ENCODE measurements at places on chromosomes 4 and X. TPM values are rescaled to one million over a fixed set of nuclear protein-coding genes. Genes with fewer than 3 reads are reported as not detected.

EXOC1L gene
- not detected for total RNA-seq

SCRG1 gene
- total RNA-seq = not detected

NHSL2 gene
- total RNA-seq = 0.06 TPM

NLGN4X gene
- total RNA-seq = 5.6 TPM

CT47B1 gene
- total RNA-seq = not detected

GBA3 gene
- 0.04 TPM for total RNA-seq

GRCh38 chrX:9420275-9421265 lies 44.3 kb upstream of the TBL1X start:
- no peak for DNase-seq

- DNase-seq = no peak
Measured at GRCh38 chr4:89582756-89583505, 254.0 kb downstream of the SNCA start.

- DNase-seq = no peak
Measured at GRCh38 chrX:153671589-153672530, 1.8 kb downstream of the PNCK start.

HTRA3 gene
- total RNA-seq = 6.7 TPM

DNA sequence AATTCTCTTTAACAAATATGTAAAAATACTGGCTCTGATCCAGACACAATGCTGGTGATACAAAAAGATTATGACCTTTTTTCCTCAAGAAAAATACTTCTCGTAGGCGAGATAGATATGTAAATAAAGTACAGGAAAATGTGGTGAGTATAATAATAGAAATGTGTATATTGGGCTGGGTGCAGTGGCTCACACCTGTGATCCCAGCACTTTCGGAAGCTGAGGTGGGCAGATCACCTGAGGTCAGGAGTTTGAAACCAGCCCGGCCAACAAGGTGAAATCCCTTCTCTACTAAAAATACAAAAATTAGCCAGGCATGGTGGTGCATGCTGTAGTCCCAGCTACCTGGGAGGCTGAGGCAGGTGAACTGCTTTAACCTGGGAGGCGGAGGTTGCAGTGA lies 55.0 kb downstream of the MRPL1 start:
- no peak for DNase-seq

DNA sequence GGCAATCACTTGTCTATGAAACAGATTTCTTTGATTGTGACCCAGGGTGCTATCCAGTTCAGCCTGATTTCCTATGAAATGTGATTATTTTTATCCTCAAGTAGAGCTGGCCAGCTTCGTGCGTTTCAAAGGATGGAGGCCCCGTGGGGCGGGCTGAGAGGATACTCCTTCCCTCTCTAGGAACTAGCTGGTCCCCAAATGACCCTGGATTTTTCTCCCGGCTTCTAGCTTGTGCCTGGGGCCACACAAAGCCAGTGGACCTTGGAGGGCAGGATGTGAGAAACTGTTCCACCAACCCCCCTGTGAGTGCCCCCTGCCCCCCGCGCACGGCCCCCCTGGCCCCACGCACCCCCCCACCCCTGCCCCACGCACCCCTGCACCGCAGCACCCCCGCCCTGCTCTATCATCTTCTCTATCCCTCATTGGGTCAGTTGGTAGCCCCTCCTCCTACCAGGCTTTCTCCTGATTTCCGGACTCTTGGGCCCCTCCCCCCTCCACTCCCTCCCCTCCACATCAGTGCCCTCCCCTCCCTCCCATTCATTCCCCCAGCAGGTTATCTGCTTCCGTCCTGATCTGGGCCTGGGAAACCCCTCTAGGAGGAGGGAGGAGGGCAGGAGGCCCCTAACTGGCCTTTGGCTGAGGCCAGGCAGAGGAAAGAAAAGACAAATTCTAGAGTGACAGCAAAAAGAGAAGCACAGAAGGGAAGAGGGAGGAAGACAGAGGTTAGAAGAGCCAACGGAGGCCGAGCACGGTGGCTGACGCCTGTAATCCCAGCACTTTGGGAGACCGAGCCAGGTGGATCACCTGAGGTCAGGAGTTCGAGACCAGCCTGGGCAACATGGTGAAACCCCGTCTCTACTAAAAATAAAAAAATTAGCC lies 3.3 kb downstream of the XPNPEP2 start:
- no peak for DNase-seq

DNA sequence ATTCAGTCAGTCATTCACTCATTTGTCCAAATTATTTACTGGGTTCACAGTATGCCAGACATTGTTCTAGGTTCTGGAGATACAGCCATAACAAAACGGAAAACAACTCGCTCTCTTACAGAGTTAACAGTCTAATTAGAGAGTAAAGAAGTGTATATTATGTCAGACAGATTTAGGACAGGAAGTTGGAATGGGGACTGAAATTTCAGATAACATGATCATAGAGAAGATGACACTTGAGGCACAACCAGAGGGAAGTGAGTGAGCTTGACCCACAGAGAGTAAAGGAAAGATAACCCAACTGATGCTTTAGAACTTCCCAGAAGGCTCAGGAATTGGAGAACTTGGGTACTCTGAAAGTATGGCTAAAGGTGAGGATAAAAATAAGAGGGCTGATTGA lies 139.4 kb downstream of the ZAR1 start:
- no peak for DNase-seq

PROM1 gene
- not detected for total RNA-seq

DNA sequence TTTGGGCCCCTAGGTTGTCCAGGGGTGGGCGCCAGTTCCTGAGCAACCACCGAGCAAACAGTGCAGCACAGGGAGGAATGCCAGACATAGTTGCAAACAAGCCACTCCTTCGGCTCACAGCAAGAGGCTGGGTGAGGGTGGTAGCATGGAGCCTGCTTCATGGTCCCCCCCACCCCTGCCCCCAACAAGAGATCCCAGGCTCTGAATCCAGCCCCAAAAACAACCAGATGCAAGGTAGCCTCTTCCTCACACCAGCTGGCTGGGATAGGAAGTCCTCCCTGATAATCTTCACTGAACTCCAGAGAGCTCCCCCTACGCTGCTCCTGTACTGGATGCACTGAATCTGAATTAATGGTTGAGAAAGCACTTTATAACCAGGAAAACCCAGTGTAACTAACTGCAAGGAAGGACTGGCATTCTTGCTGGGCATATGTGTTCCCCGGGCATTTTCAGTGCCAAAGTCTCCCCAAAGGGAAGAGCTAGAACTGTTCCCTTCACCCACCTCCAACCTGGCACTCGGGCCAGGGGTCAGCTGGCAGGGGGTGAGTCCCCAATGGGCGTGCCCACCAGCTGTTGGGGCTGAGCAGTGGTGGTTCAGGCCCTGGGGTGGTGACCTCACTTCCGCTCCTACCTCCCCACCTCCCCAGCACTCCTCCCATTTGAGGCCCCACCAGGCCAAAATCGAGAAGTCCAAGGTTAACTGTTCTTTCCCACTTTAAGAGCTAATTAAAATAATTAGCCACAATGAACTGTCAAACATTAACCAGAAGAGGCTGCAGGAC lies 1.5 kb downstream of the ELF4 start:
- peak; percentile 42 for DNase-seq

GRCh38 chr4:184252136-184253071 lies 34.7 kb upstream of the ENPP6 start:
- DNase-seq = no peak

- peak; percentile 79 for DNase-seq
Measured at GRCh38 chr4:136526517-136526916, 1005.8 kb downstream of the PCDH18 start.

GRCh38 chrX:13966071-13966792 lies 63.5 kb downstream of the GEMIN8 start:
- no peak for DNase-seq

- DNase-seq = peak; percentile 44
Measured at GRCh38 chr4:34731070-34731469, 1513.2 kb downstream of the ARAP2 start.

- no peak for DNase-seq
Measured at GRCh38 chr4:23818097-23818885, 71.6 kb downstream of the PPARGC1A start.

PABPC5 gene
- 7.6 TPM for total RNA-seq

- DNase-seq = no peak
Measured at GRCh38 chrX:42739258-42739657, 38.7 kb downstream of the PPP1R2C start.

DNA sequence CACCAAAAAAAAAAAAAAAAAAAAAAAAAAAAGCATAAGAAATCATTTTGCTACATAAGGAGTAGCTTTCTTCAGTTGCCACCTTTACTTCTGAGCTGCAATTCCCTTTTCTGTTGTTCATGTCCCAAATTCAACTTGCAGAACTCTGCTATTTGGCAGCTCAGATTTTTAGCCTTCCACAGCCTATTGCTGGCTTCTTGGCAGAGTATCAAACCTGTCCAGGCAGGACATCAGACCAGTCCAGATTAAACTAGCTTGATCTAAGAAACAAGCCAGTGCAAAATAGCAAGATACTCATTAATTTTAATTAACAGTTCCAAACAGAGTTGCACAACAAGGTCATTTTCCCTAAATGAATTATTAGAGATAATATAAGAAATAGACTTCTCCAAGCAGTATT lies 123.6 kb upstream of the NR3C2 start:
- DNase-seq = no peak

- DNase-seq = no peak
Measured at GRCh38 chr4:3296651-3297050, 3.8 kb downstream of the RGS12 start.

- no peak for DNase-seq
Measured at GRCh38 chrX:15072880-15073279, 197.0 kb downstream of the ASB9 start.

GRCh38 chr4:26330946-26331345 lies 10.1 kb downstream of the RBPJ start:
- no peak for DNase-seq

- peak; percentile 6 for DNase-seq
Measured at GRCh38 chrX:113260474-113260873, 419.8 kb upstream of the AMOT start.

RBM46 gene
- not detected for total RNA-seq

GRCh38 chr4:90458576-90458975 lies 331.4 kb downstream of the CCSER1 start:
- DNase-seq = no peak

NEUROG2 gene
- not detected for total RNA-seq

MTNR1A gene
- not detected for total RNA-seq

FAT1 gene
- total RNA-seq = 71.6 TPM

DNA sequence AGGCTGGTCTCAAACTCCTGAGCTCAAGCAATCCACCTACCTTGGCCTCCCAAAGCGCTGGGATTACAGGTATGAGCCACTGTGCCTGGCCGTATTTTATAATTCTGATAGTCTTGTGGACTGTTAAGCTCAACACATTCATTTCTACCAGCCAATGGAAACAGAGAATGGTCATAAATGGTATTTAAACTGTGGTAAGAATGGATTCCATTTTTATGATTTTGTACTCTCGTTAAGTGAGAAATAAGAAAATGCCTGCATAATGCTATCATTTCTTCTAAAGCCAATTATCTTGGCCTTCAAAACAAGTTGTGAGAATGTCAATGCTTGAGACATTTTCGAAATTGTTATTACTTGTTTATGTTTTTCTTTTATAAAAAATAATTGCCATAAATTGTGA lies 321.0 kb downstream of the IL15 start:
- DNase-seq = no peak

DNA sequence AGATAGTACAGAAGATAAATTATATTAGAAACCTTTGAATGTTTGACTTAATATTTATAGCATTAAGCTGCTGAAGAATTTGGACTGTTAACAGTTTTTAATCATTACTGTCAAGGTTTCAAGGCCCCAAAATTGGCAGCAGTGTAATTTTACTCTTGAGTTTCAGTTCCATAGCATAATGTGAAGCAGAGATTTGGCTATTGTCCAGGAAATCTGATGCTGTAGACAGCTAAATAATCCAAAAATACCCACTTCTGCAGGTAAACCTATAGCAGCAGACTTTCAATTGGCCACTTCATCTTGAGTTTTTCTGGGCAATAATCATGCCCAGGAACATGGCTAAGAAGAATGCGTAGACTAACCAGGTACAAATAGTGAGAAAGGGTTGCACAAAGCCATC lies 85.0 kb downstream of the RCHY1 start:
- no peak for DNase-seq

DNA sequence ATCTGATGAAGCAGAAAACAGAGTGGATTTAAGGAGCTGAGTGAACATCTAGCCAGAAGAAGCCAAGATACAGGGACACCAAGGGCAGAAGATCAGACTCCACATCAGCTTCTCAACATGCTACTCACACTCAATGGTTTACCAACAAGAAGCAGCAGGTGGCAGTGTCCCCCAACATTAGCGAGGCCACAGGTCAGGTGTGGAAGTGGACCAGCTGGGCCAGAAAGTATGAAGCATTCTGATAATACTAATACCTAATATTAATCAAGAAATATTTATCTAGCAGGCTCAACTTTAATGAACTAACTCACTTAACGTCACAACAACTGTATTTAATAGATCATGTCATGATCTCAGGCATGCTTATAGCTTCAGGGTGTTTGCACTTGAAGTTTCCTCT lies 73.4 kb upstream of the TTC29 start:
- peak; percentile 55 for DNase-seq

SLIT2 gene
- 9.1 TPM for total RNA-seq

CXCL11 gene
- total RNA-seq = not detected

DUSP21 gene
- not detected for total RNA-seq

DNA sequence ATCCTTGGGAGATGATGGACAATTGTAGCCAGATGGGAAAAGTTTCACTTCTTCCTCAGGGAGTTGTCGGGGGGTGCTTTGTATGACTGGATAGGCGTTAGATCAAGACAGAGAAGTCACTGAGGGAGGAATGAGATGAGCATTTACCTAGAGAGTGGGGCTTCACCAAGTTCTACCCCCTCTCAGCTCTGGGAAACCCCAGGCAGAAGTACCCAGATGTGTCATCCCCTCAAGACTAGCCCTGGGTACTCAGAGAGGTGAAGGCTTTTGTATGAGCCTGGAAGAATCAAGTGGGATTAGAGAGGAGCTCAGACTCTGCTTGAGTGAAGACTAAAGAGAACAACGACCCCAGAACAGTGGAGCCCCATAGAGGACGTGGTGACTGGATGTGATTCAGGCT lies 1.9 kb downstream of the MAGEB1 start:
- no peak for DNase-seq

- DNase-seq = no peak
Measured at GRCh38 chr4:112378858-112379257, 81.7 kb downstream of the ALPK1 start.

DNA sequence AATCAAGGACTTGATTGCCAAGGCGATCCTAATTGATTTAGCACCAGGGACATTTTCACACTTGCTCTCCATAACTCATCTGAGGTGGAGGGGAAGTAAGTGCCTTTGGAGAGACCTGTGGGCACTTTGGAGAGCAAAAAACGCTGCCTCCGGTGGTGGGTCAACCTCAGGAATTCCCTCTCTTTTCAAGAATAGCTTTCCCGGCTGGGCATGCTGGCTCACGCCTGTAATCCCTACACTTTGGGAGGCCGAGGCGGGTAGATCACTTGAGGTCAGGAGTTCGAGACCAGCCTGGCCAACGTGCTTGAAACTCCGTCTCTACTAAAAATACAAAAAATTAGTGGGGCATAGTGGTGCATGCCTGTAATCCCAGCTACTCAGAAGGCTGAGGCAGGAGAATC lies 49.2 kb downstream of the PRPS1 start:
- peak; percentile 41 for DNase-seq

NLGN3 gene
- 0.25 TPM for total RNA-seq

FHDC1 gene
- 0.10 TPM for total RNA-seq

GRCh38 chr4:9804918-9805317 lies 23.5 kb downstream of the DRD5 start:
- DNase-seq = no peak

All from H4 (cell line).